H1 (cell line): ENCODE measurements at places on chromosomes 12 and 14. TPM values are rescaled to one million over a fixed set of nuclear protein-coding genes. Genes with fewer than 3 reads are reported as not detected.

HIGD1C gene
- not detected in 2 replicates for total RNA-seq

DNA sequence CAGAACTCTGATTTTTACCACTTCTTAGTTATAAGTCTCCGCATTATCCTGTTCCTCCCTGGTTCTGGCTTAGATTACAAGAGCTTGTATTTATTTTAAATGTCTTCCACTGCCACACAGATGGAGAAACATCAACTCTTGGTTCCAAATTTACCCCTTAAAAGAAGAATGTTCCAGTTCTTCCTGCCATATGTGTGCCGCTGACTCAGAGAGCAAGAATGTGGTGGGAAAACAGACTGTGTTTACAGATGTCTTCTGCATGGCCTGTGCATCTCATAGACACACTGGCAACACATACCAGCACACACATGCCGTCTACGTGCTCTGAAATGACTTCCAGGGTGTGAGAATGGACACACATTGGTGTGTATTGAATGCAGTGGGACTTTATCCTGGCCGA, 383.0 kb downstream of the LRIG3 start:
- DNase-seq, result no peak

GRCh38 chr12:51922762-51923505, 15.6 kb downstream of the ACVRL1 start:
- DNase-seq, result no peak

DNA sequence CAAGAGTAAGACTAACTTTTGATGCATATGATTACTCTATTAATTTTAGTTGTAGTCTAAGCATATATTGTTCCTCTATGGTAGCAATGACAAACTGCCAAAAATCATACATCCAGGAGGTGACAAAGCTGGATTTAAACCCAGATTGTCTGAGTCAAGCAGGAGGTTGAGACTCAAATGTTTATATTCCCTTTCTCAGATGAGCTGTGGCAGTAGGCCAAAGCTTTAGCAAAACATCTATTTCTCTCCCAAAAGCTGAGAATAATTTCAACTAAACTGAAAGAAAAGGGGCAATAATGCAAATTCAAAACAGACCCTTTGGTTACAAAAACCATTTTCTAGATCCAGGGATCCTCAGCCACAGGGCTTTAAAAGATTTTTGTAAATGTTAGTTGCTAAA, 173.6 kb downstream of the SEC23A start:
- no peak for DNase-seq

DNA sequence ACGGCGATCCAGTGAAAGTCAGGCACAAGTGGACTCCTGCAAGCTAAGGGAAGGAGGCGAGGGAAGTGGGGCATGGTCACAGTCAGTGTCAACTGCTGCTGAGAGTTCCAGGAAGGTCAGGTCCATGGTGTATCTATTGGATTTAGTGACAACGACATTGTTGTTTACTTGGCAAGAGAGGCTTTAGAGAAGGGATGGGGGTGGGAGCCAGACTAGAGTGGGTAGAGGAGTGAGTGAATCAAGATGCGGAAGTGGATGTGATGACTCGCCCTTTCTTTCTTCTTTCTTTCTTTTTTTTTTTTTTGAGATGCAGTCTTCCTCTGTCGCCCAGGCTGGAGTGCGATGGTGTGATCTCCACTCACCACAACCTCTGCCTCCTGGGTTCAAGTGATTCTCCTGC, 12.5 kb downstream of the P2RX7 start:
- no peak for DNase-seq

SLC17A8 gene
- total RNA-seq, result 0.11 and 0.30 TPM in 2 replicates

DNA sequence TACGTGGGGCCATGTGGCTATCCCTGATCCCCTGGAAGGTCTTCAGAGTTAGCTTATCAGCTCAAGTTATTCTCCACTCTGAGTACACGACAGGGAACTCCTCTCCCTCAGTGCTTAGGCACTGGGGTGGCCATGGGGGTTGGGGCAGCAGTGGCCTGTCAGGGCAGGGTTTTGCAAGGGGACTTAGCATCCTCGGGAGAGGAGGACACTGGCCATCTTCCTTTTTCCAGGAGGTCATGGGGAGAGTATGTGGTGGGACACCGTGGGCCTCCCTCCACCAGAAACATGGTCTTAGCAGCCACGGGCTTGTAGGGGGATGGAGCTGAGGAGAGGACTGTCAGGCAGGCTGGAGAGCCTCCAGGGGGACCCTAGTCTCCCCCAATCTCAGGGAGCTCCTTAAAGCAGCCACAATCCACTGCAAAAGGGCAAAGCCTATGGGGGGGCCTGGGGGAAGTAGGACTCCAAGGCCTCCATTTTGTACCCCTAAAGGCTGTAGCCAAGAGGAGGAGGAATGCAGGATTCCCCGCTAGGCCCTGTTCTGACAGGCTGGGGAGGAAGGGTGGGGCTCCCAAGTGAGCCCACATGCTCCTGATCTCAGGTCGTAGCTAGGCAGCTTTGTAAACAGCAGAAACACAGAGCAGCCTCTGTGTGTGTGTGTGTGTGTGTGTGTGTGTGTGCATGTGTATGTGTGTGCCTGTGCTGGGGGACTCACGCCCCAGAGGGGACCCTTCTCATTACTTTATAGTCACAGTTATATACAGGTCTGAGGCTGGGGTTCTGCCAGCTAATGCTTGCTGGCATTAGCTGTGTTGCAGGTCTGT, 36.6 kb downstream of the KRT80 start:
- no peak for DNase-seq

KERA gene
- not detected in 2 replicates for total RNA-seq

DNA sequence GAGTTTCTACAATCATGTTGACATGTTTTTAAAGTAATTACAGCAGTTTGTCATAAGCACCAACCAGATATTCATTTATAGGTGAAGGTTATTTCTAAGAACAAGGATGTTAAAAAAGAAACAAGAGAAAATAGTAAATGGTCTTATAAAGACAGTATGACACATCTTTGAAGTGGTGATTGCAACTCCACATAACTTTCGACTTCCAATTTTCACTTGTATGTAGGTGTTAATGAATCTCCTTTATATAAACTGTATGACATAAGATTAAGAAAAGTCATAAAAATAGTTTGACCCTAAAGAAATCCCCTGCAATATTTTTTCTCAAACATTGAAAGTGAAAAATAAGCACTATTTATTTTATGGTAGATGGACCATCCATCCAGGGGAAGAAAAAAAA, 144.8 kb upstream of the PTPRQ start:
- DNase-seq, result no peak

DNA sequence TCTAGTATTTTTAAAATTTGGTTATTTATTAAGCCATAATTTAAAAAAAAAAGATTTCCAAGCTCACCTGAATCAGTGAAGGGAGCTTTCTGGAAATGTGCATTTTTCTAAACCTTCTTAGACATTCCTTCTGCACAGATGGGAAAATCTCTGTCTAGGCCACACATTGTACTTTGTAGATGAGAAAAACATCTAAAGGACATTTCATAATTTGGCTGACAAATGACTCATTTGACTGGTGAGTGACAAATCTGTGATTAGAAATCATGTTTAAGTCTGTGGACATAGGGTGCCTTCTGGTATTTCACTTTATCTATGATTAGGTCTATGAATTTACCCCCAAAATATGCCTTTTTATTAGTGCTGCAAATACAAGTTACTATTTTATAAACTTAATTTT, 1044.9 kb upstream of the FLRT2 start:
- DNase-seq, result no peak

TMEM132C gene
- 0.59 and 0.76 TPM in 2 replicates for total RNA-seq

GRCh38 chr12:109239179-109239578, 69.9 kb downstream of the FOXN4 start:
- DNase-seq, result no peak

GRCh38 chr14:68844210-68844545, 51.3 kb upstream of the ZFP36L1 start:
- no peak for DNase-seq

GRCh38 chr12:121829250-121829918, 25.6 kb downstream of the SETD1B start:
- no peak for DNase-seq

NRL gene
- total RNA-seq, result 1.1 TPM in 2 replicates

- DNase-seq, result no peak
Observed at GRCh38 chr14:61621444-61621843, 73.9 kb upstream of the HIF1A start.

- DNase-seq, result no peak
Observed at GRCh38 chr12:65666876-65667275, 157.4 kb upstream of the HMGA2 start.

GZMB gene
- total RNA-seq, result not detected in 2 replicates

DNA sequence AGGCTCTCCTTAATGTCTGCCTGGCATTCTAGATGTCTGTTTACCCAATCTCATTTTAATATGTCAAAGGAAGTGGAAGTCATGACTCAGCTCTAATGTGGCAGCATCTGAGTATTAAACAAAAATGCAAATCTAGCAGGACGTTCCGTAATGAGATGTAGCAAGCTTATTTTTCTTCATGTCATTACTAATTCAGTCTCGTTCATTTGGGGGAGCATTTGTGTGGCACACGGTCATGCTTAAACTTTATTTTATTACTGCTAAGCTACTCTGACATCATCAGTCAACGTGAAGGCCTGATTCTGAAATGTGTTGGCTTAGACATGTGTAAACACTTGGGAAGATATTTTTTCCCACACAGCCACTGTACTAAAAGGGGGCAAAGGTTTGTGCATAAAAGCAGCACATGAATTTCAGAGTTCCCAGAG, 326.7 kb upstream of the TMPO start:
- no peak for DNase-seq

DNA sequence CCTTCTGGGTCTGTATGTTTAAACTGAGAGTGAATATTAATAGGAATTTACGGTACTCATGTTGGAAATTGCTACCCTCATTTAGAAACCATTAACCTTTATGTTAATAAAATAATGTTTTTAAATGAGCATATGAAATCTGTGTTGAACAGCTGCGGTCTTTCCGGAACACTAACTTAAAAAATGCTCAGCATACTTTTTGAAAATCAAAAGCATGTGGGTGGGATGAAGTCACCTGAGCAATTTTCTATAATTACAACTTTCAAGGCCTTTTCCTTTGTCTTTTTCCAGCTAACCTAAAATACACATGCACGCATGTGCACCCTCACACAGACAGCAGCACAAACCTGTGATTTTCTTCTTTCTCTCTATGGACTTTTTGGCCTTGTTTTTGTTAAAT, 39.8 kb downstream of the BORCS5 start:
- DNase-seq, result no peak

GRCh38 chr12:100027671-100028070, 42.9 kb upstream of the ANKS1B start:
- DNase-seq, result no peak

CD4 gene
- 3.2 and 3.4 TPM in 2 replicates for total RNA-seq

IL23A gene
- 1.4 and 2.3 TPM in 2 replicates for total RNA-seq

GRCh38 chr14:23538050-23538718, 13.4 kb downstream of the ZFHX2 start:
- no peak for DNase-seq

- peak; percentile 73 for DNase-seq
Observed at GRCh38 chr14:77965919-77966435, 166.1 kb downstream of the ADCK1 start.
